NCI-H1930 (cell line): ENCODE measurements at places on chromosomes 5 and 9.

GRCh38 chr9:125970340-125970739 lies 223.2 kb downstream of the PBX3 start:
- no peak for DNase-seq

DNA sequence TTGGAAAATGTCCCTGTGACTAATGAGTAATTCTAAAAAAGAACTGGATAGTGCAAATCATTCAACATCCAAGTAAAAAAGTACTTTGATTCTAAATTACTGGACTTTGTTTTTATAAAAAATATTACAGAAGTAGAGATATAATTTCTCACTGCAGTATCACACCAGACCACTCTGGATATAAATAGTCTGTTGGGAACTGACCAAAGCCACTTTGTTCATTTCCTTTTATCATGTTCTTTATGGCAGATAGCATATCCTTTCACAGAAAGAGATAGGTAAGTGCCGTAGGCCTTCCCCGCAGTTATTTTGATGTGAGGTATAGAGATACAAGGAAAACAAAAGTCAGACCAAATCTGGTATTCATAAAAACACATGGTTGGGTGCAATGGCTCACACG lies 827.4 kb upstream of the GRAMD2B start:
- no peak for DNase-seq

DNA sequence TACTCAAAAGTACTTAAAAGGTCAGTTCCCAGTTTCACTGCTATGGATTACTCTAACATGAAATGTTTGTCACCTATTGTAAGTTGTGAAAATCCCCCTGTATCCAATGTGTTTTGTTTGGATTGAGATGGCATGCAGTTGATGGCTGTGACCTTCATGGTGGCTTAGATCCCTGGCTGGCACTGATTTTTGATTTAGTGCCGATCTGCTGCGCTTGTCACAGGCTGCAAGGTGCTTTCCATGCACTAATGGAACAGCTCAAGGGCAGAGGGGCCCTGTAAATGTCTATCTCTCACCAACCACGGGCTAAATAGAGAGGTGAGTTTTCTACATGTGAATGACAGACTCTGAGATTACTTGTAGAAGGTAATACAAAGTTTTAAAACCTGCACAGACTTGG lies 69.8 kb upstream of the WDR41 start:
- DNase-seq, result no peak

- DNase-seq, result no peak
Observed at GRCh38 chr5:14588145-14588544, 6.6 kb downstream of the OTULINL start.

- no peak for DNase-seq
Observed at GRCh38 chr9:72577212-72577753, 55.9 kb downstream of the TMC1 start.

DNA sequence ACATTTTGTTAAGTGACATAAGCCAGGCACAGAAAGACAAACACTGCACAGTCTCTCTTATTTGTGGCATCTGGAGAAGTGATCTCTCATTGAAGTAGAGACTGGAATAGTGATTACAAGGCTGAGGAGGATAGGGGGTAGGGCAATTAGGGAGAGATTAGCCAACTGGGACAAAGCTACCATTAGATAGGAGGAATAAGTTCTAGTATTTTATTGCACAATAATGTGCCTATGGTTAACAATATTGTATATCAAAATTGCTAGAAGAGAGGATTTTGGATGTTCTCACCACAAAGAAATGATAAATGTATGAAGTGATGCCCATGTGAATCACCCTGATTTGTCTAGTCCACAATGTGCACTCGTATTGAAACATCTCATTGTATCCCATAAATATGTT lies 281.8 kb downstream of the MTRR start:
- no peak for DNase-seq

- no peak for DNase-seq
Observed at GRCh38 chr5:80268916-80269315, 13.1 kb upstream of the SERINC5 start.

- DNase-seq, result no peak
Observed at GRCh38 chr9:135388530-135388929, 91.1 kb upstream of the PPP1R26 start.

GRCh38 chr9:86531971-86532640 lies 177.9 kb upstream of the TUT7 start:
- DNase-seq, result no peak

- DNase-seq, result no peak
Observed at GRCh38 chr9:99052815-99053715, 51.8 kb upstream of the TGFBR1 start.

DNA sequence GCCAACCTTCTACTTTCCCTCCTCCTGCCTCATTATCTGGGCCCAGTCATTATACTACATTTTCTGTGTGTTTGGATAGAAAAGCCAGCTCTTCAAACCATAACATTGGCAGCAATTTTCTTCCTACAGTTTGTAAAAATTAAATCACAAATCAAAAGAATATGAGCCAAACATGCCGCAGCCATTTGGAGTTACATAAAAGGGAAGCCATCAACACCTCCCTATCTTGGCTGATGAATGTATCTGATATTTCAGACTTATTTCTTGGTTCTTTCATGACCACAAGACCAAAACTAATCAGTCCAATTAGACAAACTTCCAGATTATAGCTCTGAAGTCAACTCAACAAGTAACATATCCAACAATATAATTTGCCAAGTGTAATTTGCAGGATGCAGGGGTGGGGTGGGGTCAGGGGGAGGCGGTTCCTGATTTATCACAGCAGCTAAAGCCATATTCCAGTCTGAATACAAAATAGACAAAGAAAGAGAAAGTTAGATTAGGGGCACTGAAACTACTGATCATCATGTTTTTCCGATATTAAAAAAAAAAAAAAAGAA lies 89.4 kb upstream of the CNTLN start:
- DNase-seq, result no peak

DNA sequence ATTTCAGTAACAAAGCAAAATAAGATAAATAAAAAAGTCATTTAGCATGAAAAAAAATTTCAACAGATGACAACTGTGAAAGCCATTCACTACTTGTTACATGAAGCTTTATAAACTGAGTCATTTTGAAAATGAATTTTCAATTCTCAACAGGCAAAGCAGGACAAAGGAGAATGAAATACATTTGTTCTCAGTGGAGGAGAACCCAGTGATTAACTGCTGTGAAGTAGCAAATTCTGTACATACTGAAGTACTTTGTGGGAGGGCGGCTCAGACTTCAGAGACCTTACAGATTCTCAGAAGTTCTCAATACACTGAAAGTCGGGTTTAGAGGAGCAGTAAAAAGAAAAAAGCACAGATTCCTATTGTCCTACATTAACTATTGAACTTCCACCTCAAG lies 21.7 kb downstream of the SKIC3 start:
- DNase-seq, result no peak

- DNase-seq, result no peak
Observed at GRCh38 chr5:60494144-60494543, 205.8 kb downstream of the DEPDC1B start.

DNA sequence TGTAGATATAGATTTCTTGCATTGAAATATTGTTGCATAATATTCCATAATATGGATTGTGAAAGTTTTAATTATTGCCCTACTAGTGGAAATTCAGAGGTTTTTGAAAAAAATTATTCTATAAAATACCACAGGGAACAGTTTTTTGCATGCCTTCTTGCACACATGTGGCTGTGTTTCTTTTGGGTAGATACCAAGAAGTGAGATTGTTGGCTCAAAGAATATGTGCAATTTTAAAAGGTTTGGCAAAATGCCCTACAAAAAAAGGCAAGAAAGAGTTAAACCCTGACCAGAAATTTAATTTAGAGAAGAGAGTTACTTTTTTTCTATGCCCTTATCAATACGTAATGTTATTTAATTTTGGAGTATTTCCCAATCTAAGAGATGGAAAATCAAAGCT lies 270.8 kb upstream of the DAPK1 start:
- no peak for DNase-seq

DNA sequence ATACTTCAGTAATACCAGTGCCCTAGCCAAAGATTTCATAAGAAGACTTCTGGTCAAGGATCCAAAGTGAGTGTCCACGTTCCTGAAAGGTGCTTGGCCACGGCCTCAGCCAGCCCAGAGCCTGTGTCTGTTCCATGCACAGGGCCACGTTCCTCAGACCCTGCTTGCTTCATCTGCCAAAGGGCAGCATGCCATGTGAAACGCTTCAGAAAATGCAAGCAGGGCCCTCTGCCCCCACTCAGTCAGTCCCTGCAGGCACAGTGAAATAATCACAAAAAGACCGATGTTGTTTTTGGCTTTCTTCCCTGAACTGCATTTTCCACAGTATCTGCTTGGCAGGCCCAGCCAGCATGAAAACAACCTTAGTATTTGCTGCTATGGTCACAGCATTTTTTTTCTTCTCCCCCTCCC lies 85.5 kb upstream of the CTSL start:
- DNase-seq, result no peak

DNA sequence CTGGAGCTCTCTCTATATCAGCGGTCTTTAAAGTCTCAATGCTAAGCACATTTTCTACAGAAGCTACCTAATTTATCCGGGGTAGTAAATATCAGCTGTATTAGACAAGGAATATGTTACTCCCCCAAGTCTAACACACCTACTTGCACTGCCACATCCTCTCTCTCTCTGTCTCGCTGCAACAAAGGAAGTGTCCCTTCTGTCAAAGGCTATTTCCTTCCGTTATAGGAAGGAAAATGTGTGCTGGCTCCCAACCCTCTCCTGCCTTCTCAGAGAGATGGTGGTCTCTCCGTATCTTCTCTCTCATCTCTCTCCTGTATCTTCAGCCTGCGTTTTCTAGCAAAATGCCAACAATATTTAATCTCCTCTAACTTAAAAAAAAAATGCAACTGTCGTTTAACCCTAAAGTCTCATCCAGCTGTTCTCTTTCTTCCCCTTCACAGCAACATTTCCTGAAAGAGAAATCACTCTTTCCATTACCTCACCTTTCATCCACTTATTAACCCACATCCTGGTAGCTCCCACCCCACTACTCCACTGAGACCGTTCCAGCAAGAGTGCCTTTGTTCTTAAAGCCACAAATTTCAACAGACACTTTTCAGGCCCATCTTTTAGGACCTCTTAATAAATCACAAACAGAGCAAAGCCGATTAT lies 2.3 kb downstream of the TTF1 start:
- DNase-seq, result no peak

- no peak for DNase-seq
Observed at GRCh38 chr5:36662291-36662851, 56.0 kb downstream of the SLC1A3 start.

- no peak for DNase-seq
Observed at GRCh38 chr5:131198625-131199024, 27.9 kb downstream of the LYRM7 start.

- DNase-seq, result no peak
Observed at GRCh38 chr5:85484982-85485574, 1100.4 kb upstream of the EDIL3 start.

GRCh38 chr5:173256800-173257199 lies 21.8 kb upstream of the NKX2-5 start:
- no peak for DNase-seq

DNA sequence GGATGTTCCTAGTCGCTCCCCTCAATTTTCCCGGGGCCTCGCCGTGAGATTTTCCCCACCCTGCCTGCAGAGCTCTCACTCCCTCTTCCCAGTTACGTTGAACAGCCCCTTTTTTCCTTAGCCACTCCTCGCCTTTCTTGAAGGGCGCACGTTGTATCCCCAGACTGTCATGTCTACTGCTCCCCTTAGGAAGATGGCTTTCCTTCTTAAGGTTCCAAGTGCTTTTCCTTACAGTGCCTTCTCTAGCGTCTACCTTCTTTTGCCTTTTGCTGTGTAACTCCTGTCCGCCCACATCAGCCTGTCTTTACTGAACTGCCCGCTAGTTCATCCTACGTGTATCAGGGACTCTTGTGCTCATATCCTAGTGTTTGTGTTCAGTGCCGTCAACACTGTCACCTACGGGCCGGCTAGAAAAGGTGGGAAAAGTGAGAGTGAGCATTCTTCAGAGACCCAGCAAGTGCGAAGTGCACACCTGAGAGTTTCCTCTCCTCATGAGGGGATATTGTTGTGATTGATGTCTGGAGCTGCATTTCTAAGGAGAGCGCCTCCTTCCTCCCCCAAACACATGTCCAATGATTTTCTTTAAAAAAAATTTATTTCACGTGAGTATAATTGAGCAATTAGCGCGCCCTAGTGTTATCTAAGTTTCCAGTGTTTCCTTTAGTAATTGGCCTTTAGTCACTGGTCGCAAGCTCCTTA lies 764 bp downstream of the CAMLG start:
- DNase-seq, result no peak
